ENCODE measurements at places on chromosomes 12 and 14.

DNA sequence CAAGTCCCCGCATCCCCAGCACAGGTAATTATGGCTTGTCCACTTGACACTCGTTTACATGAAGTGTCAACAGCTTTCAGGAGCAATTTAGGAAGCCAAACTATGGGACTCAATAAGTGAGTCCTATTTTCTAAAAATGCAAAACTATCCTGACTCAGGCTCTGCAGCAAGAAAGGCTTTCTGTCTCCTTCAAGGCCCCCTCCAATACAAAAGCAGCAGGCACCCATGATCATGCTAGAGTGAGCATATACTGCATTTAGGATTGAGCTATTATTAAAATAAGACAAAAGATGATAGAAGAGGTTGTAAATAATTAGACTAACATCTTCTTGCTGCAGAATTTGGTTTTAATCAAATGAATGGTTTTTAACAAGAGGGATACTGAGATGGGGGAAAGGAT is 3.2 kb downstream of the SIX6 start:
- DNase-seq = no peak

GRCh38 chr12:118187751-118188435 is 52.0 kb downstream of the PEBP1 start:
- DNase-seq = no peak

- DNase-seq = peak; percentile 75
These were observed 204.6 kb upstream of the PLXNC1 start for GRCh38 chr12:93943780-93944179.

- DNase-seq = no peak
These were observed 163.9 kb downstream of the ADGRD1 start for GRCh38 chr12:131117438-131118245.

GRCh38 chr12:2247120-2247519 is 194.3 kb downstream of the CACNA1C start:
- DNase-seq = no peak

GRCh38 chr14:59688224-59689170 is 111.9 kb upstream of the CCDC175 start:
- DNase-seq = peak; percentile 76
